ENCODE measurements at places on chromosomes 1 and 21.

GRCh38 chr1:151408891-151409290, 9.5 kb downstream of the PSMB4 start:
- no peak for DNase-seq

- DNase-seq: peak; percentile 98
Measured at GRCh38 chr1:42420911-42421585, 34.8 kb downstream of the ZMYND12 start.

DNA sequence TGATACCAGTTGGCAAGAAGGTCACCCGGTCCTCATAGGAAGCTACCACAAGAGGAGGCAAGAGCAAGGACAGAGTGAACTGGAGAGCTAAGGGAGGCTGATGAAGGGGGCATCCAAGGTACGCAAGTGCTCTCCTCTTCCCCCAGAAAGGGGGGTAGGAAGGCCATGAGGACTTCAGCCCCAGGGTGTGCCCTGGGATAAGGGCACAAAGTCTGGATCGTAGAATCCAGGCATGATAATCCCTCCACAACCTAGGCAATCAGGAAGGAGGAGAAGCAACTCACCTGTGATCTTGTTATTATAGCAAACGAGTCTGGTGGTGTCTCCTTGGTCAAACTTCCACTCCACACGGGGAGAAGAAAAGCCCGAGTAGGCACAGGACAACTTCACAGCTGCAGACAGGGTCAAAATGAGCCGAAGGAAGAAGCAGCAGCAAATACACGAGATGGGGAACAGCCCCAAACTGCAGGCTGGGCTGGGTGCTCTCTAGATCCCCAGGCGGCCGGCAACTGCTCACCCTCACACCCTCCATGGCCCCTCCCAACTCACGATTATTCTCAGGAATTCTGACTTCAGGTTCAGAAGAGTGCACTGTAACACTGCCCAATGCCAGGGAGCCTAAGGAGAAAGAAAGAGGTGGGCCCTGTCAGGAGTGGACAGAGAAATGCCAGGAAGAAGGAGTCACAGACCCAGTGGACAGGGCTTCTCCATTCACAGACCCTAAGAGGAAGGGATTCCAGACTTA, 20.0 kb downstream of the F11R start:
- DNase-seq: no peak

- DNase-seq: no peak
Measured at GRCh38 chr1:36387141-36387949, 1.6 kb upstream of the STK40 start.

- no peak for DNase-seq
Measured at GRCh38 chr1:160460683-160461287, 60.4 kb downstream of the VANGL2 start.

- DNase-seq: no peak
Measured at GRCh38 chr1:51669272-51669671, 52.4 kb downstream of the OSBPL9 start.

DNA sequence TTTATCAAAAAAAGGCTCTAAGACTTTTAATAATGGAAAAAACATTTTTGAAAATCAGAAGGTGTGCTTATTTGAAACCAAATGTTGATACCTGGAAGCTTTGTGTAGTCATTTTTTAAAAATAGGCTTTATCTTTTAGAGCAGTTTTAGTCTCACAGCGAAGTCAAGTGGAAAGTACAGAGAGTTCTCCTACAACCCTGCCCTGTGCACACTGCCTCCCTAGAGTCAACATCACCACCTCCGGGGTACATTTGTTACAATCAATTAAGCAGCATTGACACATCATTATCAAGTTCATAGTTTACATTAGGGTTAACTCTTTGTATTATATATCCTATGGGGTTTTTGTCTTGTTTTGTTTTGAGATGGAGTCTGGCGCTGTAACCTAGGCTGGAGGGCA, 10.7 kb upstream of the ERO1B start:
- DNase-seq: no peak

GRCh38 chr1:203199816-203200571, 13.5 kb upstream of the CHI3L1 start:
- no peak for DNase-seq

DNA sequence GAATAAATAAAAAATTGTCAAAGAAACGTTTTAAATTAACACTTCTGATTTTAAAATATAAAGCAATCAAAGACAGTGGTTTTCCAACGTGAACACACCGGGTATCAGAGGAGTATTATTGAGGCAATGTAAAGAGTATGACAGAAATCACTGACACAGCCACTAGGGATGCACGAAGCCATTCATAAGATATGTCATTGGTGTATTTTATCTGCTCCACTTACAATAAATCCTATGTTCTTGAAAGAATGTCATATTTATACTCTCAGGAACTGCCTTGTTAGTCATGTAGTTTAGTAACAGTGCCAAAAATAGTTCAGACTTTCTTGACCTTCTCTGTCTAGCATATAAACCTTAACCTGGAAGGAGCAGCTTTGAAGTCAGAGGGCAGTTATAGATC, 835.0 kb upstream of the NCAM2 start:
- no peak for DNase-seq

GRCh38 chr21:37483776-37484175, 117.2 kb downstream of the DYRK1A start:
- DNase-seq: no peak

- DNase-seq: no peak
Measured at GRCh38 chr21:29667651-29668050, 272.1 kb downstream of the GRIK1 start.

DNA sequence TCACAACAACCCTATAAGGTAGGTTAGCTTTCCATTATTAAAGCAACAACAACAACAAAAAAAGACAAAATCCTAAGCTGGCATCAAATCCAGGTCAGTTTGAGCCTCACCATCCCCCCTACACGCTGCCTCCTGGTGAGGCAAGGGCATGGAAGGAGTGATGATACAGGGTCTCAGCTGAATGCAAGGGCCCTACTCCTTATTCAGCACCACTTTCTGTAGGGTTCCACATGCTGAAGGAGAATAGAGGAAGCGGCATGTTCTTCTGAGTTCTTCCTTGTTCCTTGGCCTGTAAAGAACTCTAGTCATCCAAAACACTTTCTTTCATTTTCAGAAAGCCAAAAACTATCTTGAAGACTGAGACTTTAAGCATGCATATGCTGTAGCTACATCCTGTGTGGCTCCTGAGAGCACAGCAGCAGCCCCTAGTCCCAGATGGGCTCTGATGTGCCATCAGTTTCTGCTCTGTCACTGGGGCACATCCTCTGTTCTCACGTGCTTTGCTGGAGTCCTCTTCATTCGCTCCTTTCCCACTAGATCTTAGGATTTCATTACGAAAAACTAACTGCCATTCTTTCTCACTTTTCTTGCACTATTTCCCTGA, 6.2 kb downstream of the ILDR2 start:
- no peak for DNase-seq

DNA sequence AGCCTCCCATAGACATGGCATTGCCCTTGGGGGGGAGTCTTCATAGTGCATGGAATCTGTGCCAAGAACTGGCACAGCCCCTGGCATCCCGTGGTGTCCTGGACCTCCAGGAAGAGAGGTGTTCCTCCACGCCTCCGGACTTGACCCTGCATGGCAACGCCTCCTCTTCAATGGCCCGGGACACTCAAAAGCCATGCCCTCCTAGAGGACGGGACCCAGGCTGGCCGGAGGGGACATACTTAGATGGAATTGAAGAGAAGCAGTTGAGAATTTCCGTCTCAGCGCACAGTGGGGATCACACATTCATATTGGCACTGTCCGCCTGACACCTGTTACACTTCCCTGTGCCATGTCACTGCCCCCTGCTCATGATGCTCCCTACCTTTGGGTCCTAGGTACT, 38.4 kb upstream of the TENT5C start:
- DNase-seq: no peak

- DNase-seq: no peak
Measured at GRCh38 chr1:6456800-6457466, 9.0 kb downstream of the TNFRSF25 start.

DNA sequence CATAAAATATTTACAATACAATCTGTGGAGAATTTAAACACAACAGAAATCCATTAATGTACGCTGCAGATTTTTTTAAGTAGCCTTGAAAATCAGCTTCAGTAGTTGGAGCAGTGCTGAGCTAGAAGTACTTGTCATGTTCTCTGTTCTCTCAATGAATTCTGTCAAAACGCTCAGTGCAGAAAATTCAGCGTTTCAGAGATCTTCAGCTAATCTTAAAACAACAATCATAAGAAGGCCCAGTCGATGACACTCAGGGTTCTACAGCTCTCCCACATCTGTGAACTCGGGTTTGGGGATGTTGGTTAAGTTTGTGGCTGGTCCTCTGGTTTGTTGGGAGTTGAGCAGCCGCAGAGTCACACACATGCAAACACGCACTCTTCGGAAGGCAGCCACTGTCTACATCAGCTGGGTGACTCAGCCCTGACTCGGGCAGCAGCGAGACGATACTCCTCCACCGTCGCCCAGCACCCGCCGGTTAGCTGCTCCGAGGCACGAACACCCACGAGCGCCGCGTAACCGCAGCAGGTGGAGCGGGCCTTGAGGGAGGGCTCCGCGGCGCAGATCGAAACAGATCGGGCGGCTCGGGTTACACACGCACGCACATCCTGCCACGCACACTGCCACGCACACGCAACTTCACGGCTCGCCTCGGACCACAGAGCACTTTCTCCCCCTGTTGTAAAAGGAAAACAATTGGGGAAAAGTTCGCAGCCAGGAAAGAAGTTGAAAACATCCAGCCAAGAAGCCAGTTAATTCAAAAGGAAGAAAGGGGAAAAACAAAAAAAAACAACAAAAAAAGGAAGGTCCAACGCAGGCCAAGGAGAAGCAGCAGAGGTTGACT, 161.2 kb downstream of the RUNX1 start:
- DNase-seq: peak; percentile 51

- DNase-seq: no peak
Measured at GRCh38 chr1:206700445-206701036, 15.8 kb downstream of the MAPKAPK2 start.

- no peak for DNase-seq
Measured at GRCh38 chr21:44614161-44614631, 2.3 kb downstream of the KRTAP10-8 start.

DNA sequence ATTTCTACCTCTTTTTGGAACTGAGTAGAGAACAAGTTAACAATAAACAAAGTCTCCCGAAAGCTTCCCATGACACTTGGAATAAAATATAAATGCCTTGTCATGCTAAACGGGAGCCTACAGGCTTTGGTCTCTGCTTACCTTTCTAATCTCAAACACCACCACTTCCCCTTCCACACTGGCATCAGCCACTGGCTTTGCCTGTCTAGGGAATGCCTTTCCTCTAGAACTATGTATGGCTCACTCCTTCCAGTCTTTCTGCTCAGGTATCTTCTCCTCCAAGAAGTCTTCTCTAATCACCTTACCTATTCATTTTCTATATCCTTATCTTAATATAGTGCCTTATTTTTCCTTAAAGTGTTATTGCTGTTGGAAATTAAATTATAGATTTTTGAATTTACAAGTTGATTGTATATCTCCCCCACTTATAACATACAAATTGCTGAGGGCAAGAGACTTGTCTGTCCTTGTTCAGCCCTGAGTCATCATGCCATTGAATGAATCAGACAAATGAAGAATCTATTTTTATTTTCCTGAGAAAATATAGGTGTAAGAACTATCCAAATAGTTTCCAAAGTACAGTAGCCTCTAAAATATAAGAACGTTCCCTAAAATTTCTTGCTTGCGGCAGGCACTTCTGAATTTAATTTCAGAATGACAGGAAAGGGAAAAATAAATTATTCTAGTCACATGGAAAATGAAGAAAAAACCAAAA, 119.2 kb downstream of the TM2D1 start:
- no peak for DNase-seq

- DNase-seq: no peak
Measured at GRCh38 chr1:61255358-61255703, 173.0 kb downstream of the NFIA start.

DNA sequence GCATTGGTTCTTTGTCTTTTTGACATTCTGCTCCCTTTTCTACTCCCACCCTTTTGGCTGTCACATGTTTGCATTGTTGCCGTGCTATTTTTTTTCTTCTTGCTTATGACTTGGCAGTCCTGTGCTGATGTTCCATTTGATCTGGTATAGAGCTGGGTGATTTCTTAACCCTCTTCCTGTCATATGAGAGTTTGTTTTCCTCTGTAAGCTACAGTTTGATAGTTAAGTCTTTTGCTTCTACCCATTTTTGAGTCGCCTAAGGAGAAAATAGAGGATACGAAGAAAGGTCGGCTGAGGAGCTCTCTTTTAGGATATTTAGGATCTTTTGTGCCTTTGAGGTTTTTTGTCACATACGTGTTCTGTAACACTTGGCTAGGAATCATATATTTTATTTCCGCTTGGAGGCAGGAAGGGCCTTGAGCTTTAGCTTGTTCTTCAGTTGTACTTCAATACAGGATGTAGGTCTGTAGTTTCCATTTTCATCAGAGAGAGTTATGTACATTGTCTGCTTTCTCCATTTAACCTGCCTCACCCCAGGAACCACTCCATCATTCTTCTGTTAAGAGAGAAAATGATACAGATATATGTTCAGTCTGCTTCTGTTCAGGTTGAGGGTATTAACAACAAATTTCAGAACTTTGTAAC, 150.7 kb downstream of the BACH1 start:
- no peak for DNase-seq

- no peak for DNase-seq
Measured at GRCh38 chr1:181936269-181936668, 125.2 kb downstream of the ZNF648 start.

DNA sequence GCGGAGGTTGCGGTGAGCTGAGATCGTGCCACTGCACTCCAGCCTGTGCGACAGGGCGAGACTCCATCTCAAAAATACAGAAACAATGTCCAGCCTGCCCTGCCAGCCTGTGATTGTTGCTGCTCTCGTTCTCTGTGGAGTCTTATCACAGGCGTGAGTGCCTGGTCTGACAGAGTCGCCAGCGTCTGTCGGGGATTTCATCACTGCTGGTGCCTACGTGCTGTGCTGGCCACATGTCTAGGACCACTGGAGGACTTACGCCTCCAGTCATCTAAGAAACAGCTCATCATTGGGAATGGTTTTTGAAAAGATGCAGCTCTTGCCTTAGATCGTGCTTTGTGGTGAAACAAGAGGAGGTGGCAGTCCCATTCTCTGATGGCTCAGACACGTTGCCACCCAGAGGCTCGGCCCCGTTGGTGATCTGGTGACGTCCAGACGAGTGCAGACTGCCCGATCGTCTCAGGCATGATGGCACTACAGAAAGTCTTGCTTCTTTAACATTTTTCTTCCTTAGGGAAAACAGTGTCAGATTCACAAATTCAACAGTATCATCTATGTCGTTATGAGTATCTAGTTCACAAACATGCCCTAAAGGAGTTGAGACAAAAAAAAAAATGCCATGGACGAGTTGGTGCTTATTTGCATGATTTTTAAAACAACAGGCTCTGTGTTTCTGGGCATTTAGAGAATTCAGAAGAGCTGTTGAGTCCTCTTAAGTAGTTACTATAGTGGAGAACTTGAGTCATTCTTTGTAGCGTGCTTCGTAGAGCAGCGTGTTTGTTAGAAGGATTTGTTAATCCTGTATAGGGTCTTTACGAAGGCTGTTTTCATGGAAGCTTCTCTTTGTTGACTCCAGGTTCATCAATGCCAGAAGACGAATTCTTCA, 47.5 kb downstream of the CBS start:
- DNase-seq: peak; percentile 10

- DNase-seq: peak; percentile 44
Measured at GRCh38 chr1:77514921-77515776, 167.3 kb downstream of the ZZZ3 start.

- DNase-seq: peak; percentile 37
Measured at GRCh38 chr1:168491527-168492164, 52.2 kb downstream of the XCL2 start.

Data from lung (tissue), 17 donors.